ENCODE measurements at places on chromosomes 4 and X.

GRCh38 chr4:20983763-20984575 lies 283.7 kb downstream of the PACRGL start:
- DNase-seq = peak; percentile 1

DNA sequence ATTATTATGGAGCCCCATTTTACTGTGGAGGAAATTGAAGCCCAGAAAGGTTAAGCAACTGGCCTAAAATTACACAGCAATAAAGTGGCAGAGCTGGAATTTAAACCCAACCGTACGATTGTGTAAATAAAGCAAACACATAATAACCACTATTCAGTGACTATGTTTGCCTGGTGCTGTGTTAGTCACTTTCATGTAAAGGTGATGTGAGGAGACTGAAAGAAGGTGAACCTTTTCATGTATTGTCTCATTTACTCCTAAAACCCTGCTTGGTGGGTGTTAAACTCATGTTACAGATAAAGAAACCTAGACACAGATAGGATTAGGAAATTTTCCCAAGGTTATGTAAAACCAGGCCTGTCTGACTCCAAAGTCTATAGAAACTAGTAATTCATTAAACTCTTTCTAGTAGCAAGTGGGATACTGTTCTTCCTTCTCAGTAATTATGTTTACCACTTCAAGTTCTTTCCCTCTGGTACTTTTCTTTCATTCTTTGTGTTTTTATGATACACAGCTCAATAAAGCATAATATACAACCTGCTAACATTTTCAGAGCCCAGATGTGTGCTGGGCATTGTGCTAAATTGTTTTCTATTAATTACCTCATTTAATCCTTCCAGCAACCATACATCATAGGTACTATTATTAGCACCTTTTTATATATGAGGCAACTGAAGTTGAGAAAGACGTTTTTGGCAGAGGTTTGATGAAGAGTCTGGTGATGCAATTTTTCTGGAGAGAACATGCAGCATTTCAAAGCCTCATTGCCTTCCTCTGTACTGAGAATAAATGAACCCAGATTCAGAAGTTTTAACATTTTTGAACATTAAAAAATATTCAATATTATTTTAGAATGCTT lies 202.7 kb downstream of the SPRY1 start:
- DNase-seq = no peak

- no peak for DNase-seq
These were observed 7.5 kb upstream of the CXCL6 start for GRCh38 chr4:73828956-73829355.

DNA sequence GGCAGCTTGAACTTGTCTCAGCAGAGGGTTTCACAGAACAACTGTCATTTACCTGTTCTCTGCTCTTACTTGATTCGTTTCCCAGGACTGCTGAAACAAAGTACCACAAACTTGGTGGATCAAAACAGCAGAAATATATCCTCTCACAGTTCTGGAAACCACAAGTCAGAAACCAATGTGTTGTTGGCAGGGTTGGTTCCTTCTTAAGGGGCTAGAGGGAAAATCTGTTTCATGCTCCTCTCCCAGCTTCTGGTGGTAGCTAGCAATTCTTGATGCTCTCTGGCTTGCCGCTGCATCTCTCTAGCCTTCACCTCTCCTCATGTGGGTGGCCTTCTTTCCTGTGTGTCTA lies 4.7 kb downstream of the TLR8 start:
- DNase-seq = no peak

GRCh38 chrX:42151808-42152207 lies 228.5 kb upstream of the CASK start:
- no peak for DNase-seq

GRCh38 chr4:93748373-93749291 lies 79.9 kb upstream of the ATOH1 start:
- no peak for DNase-seq

DNA sequence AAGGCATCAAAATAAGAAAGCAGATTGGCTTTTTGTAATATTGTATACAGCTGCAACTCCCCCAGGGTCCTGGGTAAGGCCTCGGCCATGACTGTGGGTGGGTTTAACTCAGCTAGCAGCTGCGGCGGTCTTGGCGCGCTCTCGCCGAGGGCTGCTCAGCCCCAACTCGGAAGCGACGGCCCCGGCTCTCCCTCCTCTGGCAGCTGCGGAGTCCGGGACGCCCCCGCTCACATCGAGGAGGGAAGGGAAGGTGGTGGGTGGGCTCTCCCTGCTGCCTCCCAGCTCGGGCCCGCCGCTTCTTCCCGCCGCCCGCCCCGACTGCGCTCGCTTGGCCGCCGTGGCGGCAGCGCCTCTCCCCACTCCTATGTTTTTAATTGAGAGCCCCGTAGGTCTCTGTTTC lies 51.2 kb downstream of the GPR50 start:
- no peak for DNase-seq

DNA sequence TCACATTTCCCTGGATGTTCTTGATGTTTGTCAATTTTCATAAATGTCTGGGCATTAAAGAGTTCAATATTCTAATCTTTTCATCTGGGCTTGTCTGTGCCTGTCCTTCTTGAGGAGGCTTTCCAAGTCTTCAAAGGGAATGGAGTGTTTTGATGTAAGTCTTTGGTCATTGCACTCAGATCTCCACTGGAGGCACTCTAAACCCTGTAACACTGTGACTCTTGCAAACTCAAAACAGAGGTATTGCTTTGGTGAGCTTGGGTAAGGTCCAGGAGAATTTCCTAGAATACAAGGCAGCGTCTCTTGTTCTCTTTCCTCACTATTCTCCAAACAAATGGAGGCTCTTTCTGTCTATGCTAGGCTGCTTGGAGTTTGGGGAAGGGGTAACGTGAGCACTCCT lies 1118.1 kb upstream of the PABPC4L start:
- DNase-seq = no peak

DNA sequence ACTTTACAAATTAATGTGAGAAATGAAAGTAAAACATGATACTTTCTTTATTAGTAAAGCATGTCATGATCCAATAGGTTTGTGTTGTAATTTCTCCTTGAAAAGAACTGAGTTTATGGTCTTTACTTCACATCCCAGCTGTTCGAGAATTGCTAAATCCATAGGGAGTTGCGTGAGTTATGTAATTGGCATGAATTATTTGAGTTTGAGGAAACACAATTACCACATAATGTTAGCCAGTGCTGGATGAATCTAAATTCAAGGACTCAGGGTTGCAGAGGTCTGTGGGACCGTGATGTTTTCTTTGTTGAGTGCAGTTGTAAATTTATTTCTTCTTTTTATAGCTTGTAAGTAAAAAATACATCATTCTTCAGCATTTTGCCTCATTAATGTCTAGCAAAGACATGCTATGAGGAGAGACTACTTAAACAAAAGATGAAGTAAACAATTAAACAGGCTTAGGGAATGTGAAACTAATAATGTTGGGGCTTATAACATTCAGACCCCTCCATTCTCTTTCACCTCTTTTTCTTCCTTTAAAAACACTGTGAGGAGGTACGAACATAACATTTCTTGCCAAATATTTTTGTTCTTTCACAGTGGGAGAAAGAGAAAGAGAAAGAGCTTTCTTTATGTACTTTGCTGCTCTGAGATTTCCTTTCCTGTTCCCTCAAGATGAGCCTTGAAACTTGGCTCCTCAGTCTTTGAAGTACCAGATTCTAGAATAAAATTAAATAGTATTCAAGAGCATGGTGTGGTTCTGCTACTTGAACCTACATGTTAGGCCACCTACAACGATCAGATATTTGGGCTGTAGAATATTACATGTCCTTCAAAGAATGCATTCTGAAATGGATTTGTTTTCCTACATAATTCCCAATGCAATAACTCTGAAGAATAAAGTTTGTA lies 159.6 kb upstream of the ANK2 start:
- DNase-seq = no peak

Data from NCI-H510A treated with DMSO at 0.1 percent for 48 hours (cell line).